ENCODE measurements at places on chromosomes 6 and 20.
A peak's percentile ranks its signal among the peaks of the same experiment; 100 is the strongest.

DNA sequence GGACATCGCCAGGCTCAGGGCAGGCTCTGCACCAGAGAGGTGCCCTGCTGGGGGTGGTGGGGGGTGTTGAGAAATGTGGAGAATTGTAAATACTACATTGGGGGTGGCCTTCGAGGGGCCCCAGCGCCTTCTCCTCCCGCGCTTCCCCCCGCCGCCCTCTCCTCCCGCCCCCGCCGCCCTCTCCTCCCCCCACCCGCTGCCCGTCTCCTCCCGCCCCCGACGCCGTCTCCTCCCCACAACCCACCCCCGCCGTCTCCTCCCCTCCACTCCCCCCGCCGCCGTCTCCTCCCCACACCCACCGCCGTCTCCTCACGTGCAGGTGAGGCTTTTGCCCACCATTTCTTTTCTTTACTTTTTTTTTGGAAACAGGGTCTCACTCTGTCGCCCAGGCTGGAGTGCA is 1.5 kb upstream of the SRMS start:
- no peak for DNase-seq

- no peak for DNase-seq
Measured at GRCh38 chr6:156599978-156600590, 177.1 kb upstream of the ARID1B start.

- DNase-seq: no peak
Measured at GRCh38 chr6:161532536-161532935, 258.7 kb upstream of the AGPAT4 start.

DNA sequence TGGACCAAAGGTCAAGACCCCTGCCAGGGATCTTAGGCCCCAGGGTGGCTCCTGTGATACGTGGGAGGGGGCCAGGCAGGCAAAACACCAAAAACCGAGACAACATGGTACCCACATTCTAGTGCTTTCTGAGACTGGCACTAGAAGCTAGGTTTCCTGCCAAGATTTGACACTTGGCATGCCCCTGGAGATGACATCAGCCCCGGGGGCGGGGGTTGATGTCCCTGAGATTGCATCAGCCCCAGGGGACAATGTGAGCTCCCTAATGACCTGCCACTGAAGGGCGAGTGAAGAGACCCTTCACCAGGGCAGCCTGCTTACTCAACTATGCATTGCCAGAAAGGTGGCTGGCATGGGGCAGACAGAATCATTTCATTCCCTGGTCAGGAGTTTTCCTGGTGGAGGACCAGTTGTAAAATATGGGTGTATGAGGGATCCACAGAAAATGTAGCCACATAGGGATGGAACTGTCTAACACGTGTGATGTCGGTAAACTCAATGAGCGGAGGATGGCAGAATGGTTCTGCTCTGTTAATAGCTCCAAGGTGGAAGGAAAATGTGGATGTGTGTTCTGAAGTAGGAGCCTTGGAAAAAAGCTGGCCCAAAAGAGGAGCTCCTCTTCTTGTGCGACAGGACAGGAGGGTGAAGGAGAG is 219.7 kb downstream of the UNC5CL start:
- no peak for DNase-seq

- no peak for DNase-seq
Measured at GRCh38 chr6:11277275-11278206, 45.1 kb upstream of the NEDD9 start.

- peak; percentile 45 for DNase-seq
Measured at GRCh38 chr6:70310063-70310694, 7.3 kb upstream of the COL9A1 start.

GRCh38 chr20:61932711-61933480 is 132.8 kb downstream of the TAF4 start:
- no peak for DNase-seq

- no peak for DNase-seq
Measured at GRCh38 chr6:40312213-40313015, 274.8 kb downstream of the LRFN2 start.

DNA sequence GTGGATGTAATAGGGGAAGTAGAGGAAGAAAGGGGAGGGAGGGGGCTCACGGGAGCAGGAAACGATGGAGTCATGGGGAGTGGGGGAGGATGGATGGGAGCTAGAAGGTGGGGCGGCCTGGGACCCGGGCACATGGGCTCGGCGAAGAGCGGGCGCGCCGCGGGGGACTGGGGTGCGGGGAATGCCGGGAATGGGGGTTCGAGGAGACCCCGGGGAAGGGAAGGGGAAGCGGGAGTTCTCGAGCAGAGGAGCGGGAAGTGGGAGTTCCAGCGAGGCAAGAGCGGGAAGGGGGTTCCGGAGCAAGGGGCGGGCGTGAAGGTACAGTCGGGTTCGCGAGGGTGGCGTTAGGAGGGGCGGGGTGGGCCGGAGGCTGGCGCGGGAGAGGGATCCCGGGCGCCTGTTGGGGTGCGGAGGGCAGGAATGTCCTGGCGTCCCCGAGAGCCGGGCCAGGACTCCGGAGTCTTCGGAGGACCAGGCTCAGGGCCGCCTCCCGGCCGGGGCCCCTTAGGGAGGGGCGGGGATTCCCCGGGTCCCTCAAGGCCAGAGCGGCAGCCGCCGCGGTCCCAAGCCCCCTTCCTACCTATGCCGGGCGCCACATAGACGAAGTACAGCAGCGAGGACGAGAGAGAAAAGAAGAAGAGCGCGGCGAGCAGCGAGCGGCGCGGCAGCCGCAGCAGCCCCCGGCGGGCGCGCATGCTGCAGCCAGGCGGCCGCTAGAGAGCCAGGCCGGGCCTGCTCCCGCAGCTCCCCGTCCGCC is 504 bp downstream of the B4GALT5 start:
- peak; percentile 40 for DNase-seq

- no peak for DNase-seq
Measured at GRCh38 chr6:87722540-87723169, 20.6 kb upstream of the AKIRIN2 start.

GRCh38 chr6:145227593-145227992 is 507.7 kb downstream of the EPM2A start:
- DNase-seq: no peak

DNA sequence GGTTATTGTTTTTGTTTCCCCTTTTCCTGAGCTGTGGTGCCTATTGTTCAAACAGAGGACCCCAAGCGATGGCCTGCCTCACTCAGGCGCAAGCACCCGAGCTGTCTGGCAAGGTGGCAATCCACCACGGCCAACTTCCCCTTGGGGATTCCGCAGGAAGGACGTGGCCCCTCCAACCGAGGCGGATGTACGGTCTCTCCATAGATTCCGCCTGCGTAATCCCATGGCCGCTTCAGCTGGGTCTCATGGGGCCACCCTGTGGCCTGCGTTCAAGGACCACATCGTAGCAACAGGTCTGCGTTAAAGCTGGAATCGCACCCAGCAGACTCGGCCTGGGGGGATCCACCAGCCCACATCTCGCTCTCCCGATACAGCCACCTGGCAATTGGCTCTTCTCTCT is 79.9 kb downstream of the CEBPB start:
- DNase-seq: peak; percentile 32

DNA sequence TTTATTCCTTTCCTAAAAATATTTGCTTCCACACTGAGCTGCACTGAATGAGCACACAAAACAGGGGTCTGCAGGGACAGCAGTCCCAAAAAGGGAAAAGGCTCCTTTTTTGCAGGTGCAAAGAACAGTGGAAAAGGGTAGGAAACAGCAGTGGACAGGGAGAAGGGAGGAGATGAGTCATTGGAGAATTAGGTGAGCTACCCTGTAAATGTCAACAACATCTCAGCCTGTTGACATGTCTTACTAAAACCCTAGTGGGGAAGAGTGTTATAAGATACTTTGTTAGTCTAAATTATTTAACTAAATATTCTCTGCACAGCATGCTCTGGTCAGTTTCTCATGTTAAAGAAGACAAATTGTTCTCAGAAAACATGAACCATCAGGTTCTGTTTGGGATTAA is 151.5 kb upstream of the FBXL4 start:
- DNase-seq: no peak

- no peak for DNase-seq
Measured at GRCh38 chr6:105273589-105273988, 93.8 kb upstream of the POPDC3 start.

GRCh38 chr6:16836144-16836981 is 75.1 kb upstream of the ATXN1 start:
- no peak for DNase-seq

DNA sequence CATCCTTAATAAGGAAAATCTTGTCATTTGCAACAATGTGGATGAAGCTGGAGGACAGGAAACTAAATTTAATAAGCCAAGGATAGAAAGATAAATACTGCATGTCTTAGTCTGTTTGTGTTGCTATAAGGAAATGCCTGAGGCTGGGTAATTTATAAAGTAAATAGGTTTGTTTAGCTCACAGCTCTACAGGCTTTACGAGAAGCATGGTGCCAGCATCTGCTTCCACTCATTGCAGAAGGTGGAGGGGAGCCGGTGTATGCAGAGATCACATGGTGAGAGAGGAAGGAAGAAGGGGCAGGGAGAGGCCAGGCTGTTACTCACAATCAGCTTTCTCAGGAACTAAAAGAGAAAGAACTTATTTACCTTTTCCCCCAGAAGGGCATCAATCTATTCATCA is 118.9 kb upstream of the SMLR1 start:
- peak; percentile 46 for DNase-seq

GRCh38 chr20:36599912-36600345 is 5.7 kb upstream of the RAB5IF start:
- peak; percentile 81 for DNase-seq

DNA sequence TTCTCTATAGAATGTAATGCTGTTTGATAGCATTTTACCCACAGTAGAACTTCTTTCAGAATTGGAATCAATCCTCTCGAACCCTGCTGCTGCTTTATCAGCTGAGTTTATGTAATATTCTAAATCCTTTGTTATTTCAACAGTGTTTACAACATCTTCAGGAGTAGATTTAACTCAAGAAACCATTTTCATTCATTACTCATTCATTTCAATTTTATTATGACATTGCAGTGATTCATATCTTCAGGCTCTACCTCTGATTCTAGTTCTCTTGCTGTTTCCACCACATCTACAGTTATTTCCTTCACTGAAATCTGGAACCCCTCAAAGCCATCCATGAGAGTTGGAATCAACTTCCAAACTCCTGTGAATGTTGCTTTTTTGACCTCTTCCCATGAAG is 93.7 kb downstream of the ZFAND3 start:
- no peak for DNase-seq

Measured in Kasumi-1 (cell line).